ENCODE measurements at places on chromosomes 7 and 10. TPM values are rescaled to one million over a fixed set of nuclear protein-coding genes. Genes with fewer than 3 reads are reported as not detected.

TEX47 gene
- not detected for total RNA-seq

GRCh38 chr7:98168181-98168903 is 42.9 kb upstream of the BHLHA15 start:
- peak; percentile 61 for DNase-seq

GRCh38 chr10:79223091-79224048 is 123.9 kb upstream of the PPIF start:
- DNase-seq = no peak

- DNase-seq = no peak
Observed at GRCh38 chr7:154853727-154854095, 149.2 kb downstream of the PAXIP1 start.

DNA sequence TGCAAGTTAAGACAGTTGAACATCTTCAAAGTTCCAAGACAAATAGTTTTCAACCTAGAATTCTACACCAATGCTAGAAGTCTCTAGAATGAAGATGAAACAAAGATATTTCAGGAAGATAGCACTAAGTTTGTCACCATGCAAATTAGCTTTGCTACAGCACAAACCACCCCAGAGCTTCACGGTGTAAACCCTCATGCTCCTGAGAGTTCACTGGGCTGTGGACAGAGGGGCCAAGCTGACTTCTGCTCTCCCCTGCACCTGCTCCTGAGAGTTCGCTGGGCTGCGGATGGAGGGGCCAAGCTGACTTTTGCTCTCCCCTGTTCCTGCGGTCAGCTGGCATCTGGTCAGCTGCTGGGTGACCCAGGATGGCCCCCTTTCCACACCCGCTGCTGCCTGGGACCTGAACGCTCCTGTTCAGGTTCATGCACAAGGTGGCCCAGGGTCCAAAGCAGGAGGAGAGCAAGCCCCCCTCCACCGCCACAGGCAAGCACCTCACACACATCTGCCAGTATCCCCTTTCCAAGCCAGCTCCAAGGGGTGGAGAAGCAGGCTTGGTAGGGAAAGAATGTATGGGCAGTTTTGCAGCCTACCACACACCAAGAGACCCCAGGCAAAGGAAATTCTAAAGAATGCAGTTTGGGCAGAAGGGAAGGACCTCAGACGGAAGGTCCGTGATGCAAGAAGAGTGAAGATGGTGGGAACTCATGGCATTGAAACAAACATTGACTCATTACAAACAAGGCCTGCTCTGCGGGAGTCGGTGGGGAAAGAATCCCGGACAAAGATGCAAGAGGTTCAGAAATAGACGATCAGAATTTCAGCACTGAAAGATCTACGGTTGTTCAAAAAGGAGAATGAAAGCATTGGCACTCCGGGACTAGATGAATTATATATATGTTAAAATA is 137.8 kb upstream of the PPP2R2D start:
- DNase-seq = no peak
